ENCODE measurements at places on chromosomes 16 and 17. TPM values are rescaled to one million over a fixed set of nuclear protein-coding genes. Genes with fewer than 3 reads are reported as not detected.

The TMC7 gene
- total RNA-seq: 2.6 TPM

The CACNG3 gene
- total RNA-seq: not detected

The TVP23A gene
- 3.1 TPM for total RNA-seq

The CCL23 gene
- not detected for total RNA-seq

GRCh38 chr17:82386881-82387704 lies 15.5 kb downstream of the UTS2R start:
- no peak overlapping the region for H3K4me3 ChIP-seq
- peaks cover 7% of the 10 kb centered on the region for H3K4me1 ChIP-seq
- no peaks in the 10 kb centered on the region for H3K36me3 ChIP-seq
- DNase-seq: no peak
- H3K27me3 ChIP-seq: no peaks in the 10 kb centered on the region

DNA sequence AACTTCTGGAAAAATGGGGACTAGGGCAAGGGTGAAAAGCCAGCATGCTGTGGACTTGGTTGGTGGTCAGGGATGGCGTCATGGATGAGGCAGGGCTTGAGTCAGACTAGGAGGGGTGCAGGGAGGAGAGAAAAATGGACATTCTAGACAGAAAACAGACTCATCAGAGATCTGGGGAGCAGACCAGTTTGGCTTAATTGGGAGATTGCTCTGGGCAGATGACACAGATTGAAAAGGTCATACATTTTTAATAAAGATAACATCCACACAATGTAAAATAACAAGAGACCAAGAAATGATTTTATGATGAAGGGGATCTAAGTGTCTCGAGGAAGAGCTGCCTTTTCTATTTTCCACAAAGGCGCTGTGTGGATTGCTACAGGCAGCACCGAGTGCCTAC lies 326.3 kb downstream of the XYLT1 start:
- no peaks in the 10 kb centered on the region for H3K27me3 ChIP-seq
- no peak overlapping the region for H3K4me3 ChIP-seq
- no peaks in the 10 kb centered on the region for H3K36me3 ChIP-seq
- no peak overlapping the region for H3K27ac ChIP-seq
- no peaks in the 10 kb centered on the region for H3K4me1 ChIP-seq

GRCh38 chr17:52143542-52143941 lies 15.0 kb downstream of the CA10 start:
- H3K4me1 ChIP-seq: no peaks in the 10 kb centered on the region
- DNase-seq: no peak
- H3K27me3 ChIP-seq: no peaks in the 10 kb centered on the region
- no peak overlapping the region for H3K27ac ChIP-seq
- H3K4me3 ChIP-seq: no peak overlapping the region
- H3K36me3 ChIP-seq: no peaks in the 10 kb centered on the region

- DNase-seq: no peak
- H3K27ac ChIP-seq: no peak overlapping the region
- H3K4me1 ChIP-seq: no peaks in the 10 kb centered on the region
- no peaks in the 10 kb centered on the region for H3K27me3 ChIP-seq
- no peaks in the 10 kb centered on the region for H3K36me3 ChIP-seq
Observed at GRCh38 chr16:27149986-27150385, 53.3 kb upstream of the KDM8 start.

DNA sequence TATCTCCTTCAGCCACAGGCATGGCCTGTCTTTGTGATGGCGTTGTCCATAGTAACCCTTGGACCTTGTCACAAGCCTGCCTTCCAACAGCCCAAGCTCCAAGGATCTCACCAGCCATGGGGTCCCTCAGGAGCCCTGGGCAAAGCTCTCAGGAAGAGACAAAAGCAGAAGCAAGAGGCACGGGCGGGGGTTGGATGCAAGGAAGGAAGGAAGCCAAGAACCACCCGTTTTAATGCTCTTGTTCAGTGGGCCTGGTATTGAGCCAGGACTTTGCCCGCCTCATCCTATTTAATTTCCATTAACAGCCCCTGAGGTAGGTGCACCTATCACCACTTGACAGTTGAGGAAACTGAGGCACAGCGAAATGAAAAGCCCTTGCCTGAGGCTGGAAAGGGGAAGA lies 32.3 kb upstream of the GOSR2 start:
- no peak overlapping the region for H3K27ac ChIP-seq
- H3K27me3 ChIP-seq: no peaks in the 10 kb centered on the region
- H3K4me3 ChIP-seq: no peak overlapping the region
- no peak for DNase-seq

- no peaks in the 10 kb centered on the region for H3K4me1 ChIP-seq
- H3K4me3 ChIP-seq: no peak overlapping the region
- H3K36me3 ChIP-seq: peaks cover 10% of the 10 kb centered on the region
- no peak overlapping the region for H3K27ac ChIP-seq
- H3K27me3 ChIP-seq: no peaks in the 10 kb centered on the region
- DNase-seq: no peak
Observed at GRCh38 chr17:62578757-62579487, 48.5 kb upstream of the MRC2 start.
